ENCODE measurements at places on chromosomes 7 and 10.

DNA sequence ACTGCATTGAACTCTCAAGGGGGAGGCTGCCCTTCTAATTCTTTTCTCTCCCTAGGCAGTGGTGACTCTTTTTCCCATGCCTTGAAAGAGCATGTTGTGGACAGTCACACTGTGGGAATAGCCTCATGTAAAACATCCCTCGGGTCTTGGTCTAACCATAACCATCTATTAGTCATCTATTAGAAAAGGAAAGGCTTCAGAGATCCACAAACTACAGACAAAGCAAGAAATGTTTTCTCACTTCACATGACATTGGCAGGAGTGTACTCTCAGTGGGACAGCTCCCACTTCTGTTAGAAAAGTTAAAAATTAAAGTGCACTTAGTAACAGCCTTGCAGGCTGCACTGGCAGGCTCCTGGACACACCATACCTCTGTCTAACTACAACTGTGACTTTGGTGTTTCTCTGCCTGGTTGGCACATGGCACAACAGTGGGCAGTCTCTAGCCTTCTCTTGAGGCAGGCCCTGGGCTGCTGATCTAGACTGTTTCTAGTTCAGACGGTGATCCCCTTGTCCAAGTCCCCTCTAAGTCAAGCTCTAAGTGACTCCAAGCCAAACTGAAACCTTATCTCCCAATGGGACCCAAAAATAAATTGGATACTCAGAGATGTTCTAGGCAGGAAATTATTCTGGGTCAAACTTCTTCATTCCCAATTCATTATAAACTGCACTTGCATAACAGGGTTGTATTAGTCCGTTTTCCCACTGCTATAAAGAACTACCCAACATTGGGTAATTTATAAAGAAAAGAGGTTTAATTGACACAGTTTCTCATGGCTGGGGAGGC lies 57.9 kb upstream of the ITGB1 start:
- no peak for DNase-seq

GRCh38 chr10:52679117-52679516 lies 93.5 kb downstream of the MBL2 start:
- DNase-seq = no peak

GRCh38 chr7:139265673-139266072 lies 34.6 kb downstream of the UBN2 start:
- DNase-seq = no peak

DNA sequence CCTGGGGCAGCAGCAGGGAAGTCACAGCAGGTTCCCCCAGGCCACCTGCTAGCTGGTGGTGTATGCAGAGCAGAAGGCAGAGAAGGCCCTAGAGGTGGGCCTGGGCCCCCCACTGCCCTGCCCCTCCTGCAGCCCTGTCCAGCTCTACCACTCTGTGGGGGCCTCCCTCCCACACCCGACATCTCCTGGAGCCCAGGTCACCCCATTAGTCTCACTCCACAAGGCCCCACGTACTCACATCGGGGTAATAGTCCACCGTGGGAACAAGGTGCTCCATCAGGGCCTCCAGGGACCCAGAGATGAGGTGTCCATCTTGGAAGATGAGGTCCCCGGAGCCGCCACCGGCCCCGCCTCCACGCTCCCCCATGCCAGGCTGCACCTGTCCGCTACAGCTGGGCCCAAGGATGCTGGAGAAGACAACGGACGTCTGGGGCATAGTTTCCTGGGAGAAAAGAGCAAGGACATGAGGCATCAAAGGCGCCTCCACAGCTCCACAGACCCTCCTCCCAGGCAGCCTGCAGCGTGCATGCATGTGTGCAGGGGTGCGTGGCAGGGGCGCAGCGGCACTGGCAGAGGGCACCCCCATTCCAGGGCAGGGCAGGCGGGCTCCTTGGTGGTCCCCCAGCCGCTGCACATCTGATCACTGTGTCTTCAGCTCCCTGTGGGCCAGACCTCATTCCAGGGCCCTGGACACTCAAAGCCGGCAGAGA lies 61.0 kb downstream of the RASGEF1A start:
- no peak for DNase-seq

DNA sequence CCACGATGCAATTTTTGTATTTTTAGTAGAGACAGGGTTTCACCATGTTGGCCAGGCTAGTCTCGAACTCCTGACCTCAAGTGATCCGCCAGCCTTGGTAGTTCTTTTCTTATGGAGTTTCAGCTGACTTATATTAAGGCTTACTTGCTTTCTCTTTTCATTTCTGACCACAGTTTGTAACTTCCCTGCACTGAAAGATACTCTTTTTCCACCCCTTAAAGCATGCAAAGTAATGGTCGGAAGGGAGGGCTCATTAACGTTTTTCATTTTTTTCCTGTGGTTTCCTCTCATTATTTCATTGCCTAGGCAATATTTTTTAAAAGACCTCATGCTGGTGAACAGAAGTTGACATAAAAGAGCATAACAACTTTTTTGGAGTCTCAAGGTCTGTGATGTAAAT lies 27.0 kb downstream of the ADRB1 start:
- DNase-seq = no peak

DNA sequence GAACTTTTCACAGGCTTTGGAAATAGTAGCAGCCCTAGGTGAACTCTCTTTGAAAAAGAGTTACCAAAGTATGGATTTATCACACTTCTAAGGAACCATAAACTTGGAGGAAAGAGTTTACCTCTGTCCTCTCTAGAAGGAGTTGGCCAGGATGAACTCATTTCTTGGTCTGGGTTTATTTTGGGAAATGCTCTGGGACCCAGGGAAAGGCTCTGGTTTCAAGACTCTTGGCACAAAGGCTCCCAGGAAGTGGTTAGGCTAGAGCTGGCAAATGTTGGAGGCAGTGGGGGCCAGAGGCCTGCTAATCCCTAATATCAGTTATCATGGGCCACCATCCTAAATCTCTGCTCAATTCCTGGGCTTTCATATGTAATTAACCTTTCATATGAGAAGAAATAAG lies 36.3 kb upstream of the CDK6 start:
- DNase-seq = no peak

DNA sequence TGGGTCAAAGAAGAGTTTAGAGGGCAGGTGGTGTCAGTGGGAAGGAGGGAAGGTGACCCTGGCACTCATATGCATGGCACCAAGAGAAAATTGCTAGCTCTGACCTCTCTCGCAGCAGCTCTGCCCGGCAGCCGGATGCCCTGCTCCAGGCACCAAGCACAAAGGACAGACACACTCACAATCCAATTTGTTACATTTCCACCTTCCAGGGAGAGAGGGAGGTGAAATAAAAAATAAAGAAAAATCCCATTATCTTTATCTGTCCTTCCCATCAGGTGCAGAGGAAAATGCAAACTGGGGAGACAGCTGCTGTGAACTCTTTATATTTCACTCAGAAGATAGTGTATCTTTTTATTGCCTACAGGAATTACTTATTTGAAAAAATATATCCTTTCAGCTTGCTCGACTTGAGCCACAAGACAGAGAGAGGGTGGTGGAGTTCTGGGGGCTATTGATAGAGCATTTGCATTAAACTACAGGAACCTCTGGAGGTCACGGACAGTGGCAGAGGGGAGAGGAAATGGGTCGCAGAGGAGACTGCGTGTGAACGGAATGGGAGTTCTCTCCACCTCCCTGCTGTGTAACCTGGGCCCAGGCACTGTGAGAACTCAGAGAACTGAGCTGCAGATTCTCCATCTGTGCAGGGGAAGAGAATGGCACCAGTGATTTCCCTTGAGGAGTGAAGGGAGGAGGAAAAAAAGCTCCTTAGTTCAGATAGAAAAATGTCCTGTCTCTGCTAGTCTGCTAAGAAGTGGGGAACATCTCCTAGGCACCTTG lies 421.4 kb downstream of the PLXNA4 start:
- no peak for DNase-seq

DNA sequence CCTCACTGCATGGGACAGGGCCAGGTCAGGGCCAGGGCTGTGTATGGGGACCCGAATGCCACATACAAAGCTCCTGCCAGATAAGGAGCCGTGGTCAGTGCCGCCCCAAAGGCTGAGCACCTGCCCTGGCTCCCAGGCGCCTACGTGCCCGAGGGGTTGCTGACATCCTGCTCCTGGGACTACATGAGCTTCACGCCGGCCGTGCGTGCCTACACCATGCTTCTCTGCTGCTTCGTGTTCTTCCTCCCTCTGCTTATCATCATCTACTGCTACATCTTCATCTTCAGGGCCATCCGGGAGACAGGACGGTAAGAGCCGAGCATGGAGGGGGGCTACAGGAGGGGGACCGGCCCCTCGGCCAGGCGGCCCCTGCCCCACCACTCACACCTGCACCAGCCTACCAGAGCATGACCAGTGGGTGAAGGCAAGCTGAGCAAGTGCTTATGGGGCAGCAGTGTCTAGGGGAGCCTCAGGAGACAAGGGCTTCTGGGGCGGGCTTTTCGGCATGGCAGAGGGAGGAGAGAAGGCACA lies 4.9 kb downstream of the OPN4 start:
- no peak for DNase-seq

DNA sequence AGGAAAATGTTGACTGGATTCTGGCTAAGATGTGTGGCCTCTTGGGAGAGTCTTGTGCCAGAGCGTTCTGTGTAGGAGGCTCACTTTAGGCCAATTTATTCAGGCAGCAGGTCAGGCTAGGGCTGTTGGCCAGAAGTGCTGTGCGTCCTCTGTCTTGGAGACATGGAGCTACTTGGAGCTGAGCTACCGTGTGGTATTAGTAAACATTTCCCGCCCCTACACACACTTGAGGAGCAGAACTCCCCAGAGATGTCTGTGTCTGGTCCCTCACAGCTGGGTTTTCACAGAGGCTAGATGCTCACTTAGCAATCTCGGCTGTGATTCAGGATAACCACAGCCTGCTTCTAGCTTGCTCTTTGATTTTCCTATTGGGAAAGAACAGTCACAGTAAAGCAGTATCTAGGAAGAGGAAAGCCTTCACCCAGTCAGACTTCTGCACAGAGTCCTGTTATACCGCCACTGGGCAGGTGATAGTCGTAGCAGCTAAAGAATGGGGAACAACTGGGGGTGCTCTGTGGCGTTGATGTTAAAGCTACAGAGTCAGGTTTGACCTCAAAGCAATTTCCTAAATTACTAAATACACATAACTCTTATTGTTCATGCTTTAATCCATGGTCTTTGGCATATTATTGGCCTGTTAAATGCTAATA lies 86.7 kb downstream of the MDFIC start:
- DNase-seq = no peak

DNA sequence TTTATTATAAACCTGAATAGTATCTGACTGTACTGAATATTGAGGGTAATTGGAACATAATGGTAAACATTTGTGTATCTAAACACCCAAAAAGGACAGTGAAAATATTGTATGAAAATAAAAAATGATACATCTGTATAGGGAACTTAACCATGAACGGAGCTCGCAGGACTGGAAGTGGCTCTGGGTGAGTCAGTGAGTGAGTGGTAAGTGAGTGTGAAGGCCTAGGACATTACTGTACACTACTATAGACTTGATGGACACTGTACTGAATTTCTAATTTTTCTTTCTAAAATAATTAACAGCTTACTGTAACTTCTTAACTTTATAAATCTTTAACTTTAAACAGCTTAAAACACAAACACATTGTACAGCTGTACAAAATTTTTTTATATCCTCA lies 454.5 kb upstream of the FZD8 start:
- DNase-seq = no peak

DNA sequence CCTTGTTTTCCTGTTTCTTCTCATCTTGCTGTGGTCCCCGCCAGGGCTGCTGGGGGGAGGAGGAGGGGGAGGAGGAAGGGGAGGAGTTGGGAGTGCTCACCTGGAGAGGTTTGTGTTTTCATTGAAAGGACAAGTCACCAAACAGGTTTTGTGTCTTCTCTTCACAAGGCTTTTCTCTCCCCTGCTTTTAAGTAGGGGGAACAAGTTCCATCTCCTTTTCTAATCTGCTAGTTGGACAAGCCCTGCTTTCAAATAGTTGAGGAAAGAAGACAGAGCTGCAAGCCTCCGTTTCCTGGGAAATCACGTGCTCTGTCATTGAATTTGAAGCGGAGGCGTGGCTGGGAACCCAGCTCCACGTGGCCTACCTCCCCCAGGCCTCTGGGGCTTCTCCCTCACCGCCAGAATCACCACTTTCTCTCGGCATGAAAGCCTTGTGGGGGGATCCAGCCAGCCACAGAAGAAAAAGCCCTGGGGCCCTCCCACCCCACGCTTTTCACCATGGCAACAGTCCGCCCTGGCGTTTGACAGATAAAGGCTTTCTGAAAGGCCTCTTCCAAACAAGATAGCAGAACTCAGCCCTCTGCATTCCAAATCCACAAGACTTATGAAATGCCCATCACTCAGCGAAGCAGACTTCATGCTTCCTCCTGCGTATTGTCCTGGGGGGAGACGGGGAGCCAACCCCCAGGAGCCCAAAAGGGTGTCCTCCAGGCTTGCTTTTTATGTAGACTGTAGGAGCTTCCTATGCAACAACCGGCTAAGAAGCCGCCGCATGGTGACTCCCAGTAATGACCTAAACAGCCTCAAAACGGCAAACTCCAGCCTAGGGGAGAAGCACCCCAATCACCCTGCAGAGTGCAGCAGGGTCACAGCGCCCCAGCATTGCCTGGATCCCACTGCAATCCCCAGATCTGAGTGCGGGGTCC lies 51.7 kb downstream of the PROSER2 start:
- DNase-seq = peak; percentile 37

DNA sequence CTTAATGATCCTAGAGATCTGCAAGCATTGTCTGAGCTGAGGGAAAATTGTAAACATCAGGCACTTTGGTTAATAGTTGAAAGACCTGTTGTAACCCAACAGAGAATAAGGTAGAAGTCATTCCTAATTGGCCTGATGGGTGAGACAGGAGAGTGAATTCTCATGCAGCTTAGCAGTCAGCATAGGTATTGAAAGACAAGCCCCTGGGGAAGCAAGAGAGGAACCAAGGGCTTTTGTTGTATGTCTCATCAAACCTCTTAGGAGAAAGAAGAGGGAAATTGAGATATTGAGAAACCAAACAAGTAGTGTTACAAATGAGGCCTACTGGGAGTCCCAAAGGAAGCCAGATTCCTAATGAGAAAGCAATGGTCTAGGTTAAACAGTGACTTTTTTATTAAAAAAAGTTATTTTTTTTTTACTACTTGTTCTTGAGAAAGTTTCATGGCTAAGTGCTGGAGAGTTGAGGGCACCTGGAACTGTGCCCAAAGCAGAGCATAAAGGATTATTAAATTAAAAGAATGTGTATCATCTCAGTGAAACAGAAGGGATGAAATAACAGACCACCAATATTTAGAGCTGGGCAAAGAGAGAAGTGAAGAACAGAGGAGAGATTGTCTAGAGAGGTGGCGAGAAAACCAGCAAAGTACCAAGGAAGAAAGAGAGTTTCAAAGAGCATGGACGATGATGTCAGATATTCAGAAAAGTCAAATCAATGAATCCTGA lies 168.9 kb downstream of the CDK14 start:
- no peak for DNase-seq

GRCh38 chr10:21626457-21627161 lies 92.6 kb downstream of the MLLT10 start:
- DNase-seq = no peak
